Esophagus squamous epithelium (tissue), 5 donors: ENCODE measurements at places on chromosomes 6 and 20. TPM values are rescaled to one million over a fixed set of nuclear protein-coding genes. Genes with fewer than 3 reads are reported as not detected.

GRCh38 chr20:7765221-7765620 lies 175.0 kb downstream of the HAO1 start:
- no peak for DNase-seq

GRCh38 chr6:17418281-17419188 lies 25.1 kb downstream of the CAP2 start:
- no peak for DNase-seq

GRCh38 chr6:105199711-105200110 lies 19.9 kb upstream of the POPDC3 start:
- no peak for DNase-seq

GRCh38 chr20:54028276-54029011 lies 42.0 kb downstream of the BCAS1 start:
- no peak for DNase-seq

DNA sequence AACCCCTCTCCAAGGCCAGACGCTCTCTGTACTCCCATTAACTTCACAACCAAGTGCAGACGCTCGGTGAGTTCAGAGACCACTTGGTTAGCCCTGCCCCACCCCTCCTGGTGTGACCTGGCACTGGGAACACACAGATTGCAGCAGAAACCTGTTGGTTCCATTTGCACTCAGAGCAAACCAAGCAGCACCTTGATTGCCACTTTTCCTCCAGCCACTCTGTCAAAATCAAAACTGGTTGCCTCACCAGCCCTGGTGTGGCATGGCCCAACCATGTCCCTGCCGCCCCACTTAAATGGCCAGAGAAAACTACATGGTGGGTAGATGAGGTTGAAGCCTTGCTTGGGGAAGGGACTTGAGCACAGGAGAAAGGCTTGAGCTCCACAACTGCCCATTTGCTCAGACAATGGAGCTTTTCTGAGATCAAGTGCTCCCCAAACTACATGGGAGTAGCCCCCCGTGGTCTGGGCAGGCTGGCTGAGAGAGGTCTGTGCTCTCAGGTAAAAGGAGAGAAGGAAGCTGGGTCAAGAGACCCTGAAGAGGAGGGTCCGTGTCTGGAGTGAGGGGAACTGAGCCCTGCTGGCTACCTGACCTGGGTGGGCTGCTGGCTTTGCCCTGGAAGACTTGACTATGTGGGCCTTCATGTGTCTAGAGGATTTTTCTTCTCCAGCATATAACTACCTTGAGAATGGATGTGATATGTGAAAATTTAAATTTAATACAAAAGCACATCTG lies 43.4 kb downstream of the PLCG1 start:
- DNase-seq: no peak

DNA sequence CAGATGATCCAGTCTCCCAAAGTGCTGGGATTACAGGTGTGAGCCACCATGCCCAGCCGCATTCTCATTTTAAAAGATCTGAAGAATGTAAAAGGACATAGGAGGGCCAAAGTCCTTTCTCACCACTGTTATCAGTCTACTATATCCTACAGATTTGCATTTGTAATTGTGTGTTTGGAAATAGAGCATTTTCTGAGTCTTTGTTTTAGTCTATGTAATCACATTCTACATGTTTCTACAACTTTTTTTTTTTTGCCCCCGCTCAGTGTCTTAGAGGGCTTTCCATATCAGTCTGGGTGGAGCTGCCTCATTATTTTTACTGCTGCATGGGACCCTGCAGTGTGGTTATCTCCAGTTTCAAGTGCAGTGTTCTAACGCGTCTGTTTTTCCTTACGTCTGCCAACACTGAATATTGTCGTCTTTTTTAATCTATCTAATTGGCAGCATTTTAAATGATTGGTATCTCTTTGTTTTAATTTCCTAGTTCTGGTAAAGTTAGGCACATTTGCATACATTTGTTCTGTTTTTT lies 7.8 kb downstream of the CUL9 start:
- no peak for DNase-seq

DNA sequence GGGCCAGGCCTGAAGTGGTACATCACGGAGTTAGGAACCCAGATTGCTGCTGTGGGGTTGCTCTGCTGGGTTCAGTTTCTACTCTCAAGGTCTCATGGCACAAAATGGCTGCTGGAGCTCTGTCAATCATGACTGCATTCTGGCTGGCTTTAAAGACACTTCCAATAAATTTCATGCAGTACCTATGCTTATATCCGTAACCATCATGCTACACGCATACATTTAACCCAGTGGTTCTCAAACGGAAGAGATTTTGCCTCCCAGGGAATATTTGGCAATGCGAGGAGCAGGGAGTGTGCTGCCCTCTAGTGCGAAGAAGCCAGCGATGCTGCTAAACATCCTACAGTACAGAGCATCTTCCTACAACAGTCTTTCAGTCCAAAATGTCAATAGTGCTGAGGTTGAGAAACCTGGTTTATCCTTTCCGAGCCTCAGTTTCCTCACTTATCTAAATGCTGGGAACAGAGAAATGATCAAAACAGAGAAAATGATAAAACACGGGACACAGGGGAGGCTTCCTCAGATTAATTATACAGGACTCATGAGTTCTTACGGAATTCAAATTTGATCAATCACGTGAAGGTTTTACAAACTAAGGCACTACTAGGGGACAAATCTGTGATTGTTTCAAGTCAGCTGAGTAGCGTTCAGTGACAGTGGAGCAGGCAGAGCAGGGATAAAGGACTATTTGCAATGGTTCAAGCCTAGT lies 9.6 kb upstream of the SLC2A10 start:
- no peak for DNase-seq

DNA sequence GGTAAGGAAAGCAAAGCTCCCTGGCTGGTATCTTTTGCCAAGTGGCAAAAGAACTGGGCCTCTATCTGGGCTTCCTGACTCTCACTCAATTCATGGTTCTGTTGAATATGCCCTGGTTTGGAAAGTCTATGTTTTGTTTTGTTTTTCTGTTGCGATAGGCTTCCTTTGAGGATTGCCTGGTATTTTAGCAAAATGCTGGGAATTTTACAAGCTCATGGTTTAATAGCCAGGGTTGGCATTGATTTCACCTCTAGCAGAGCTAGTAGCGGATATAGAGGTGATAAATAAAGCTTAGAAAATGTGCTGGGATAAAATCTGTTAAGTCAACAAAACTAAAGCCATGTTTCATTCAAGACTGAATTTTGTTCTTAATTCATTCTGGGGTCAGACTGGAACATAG lies 109.9 kb downstream of the RNF144B start:
- no peak for DNase-seq

- no peak for DNase-seq
Observed at GRCh38 chr20:34871320-34871926, 1.2 kb downstream of the GGT7 start.

DNA sequence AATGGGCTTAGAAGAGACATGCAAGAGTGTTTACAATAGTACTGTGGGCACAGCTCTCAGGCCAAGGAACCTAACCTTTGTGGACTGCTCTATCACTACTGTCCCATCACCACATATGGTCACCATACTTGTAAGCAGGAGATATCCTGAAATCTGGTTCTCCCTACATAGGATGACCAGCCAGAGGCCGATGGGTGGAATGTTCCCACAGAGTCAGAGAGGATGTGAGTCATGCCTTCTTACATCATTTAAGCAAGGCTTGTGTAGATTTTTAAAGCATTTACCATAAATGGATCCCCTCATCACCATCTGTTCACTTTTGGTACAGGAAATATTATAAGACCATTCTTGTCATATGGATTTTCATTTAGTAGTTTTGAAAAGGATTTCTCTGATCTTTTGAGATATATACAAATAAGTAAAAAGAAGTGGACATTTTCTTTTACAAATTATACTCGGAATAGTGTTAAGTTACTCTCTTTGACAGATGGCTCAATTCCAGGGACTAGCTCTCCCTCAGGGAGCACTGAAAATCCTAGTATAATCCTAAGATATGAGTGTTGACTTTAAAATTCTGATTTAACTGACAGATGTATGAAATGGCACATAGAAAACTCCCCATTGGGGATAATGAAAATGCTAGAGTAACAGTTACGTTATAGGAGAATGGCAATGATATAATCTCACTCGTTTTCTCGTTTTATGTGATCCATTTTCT lies 6.6 kb downstream of the HTR1B start:
- DNase-seq: no peak

- DNase-seq: no peak
Observed at GRCh38 chr20:26243731-26244130, 547.1 kb upstream of the ZNF337 start.

GRCh38 chr6:139732451-139732850 lies 358.0 kb upstream of the CITED2 start:
- DNase-seq: no peak

DNA sequence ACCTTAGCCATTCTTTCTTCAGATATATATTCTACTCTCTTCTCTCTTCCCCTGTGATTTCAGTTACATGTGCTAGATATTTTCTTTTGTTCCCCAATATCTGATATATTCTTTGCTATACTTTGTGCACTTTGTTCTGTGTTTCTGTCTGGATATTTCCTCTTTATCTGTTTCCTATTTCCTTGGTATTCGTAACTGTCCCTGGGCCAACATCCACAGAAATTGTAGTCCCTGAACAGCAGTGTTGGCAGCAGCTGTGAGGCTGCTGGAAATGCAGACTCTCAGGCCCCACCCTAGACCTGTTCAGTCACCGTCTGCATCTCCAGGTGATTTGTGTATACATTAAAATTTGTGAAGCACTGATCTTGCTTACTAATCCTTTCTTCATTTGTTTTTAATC lies 522.9 kb upstream of the SOX4 start:
- no peak for DNase-seq

DNA sequence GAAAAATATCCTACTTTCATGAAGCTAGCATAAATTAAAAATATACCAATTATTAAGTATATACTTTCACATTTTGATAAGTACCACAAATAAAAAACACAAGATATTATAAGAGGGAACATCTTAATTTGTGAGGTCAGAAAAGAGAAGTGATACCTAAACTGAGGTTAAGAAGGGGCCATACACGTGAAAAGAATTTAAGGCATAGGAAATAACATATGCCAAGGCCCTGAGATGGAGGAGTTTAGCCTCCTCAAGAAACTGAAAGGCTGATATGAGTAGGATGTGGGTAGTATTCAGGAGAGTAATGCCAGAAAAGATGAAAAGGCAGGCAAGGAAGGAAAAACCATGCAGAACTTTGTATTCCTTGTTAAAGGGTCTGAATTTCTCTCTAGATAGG lies 116.6 kb upstream of the HTR1E start:
- DNase-seq: no peak

DNA sequence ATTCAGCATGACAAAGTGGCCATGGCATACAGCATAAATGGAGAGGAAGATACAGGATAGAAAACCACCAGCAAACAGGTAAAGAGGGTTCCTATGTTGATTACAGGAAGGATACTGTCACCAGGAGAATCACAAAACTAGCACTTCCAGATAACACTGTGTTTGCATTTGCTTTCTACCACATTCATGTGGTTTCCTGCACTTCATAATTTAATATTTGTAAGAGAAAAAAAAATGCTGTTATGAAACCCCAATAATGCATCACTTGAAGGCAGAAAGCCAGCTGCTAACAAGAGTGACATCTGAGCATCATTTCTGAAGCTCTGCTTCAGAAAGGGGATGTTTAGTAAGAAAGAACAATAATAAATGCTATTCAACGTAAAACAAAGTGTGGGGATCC lies 106.6 kb downstream of the ATXN1 start:
- no peak for DNase-seq

- DNase-seq: no peak
Observed at GRCh38 chr6:153210083-153210482, 79.0 kb upstream of the RGS17 start.

- no peak for DNase-seq
Observed at GRCh38 chr6:40958738-40959137, 80.3 kb downstream of the UNC5CL start.

GRCh38 chr6:94501516-94501915 lies 1075.8 kb upstream of the MANEA start:
- no peak for DNase-seq

Gene LYRM2
- 14.0 TPM for total RNA-seq

Gene SPEF1
- total RNA-seq: not detected

Gene HRH3
- not detected for total RNA-seq

Gene CCR6
- total RNA-seq: 0.57 TPM

Gene BEND6
- total RNA-seq: 1.1 TPM

Gene PAK5
- 0.04 TPM for total RNA-seq

Gene TUBB2B
- 5.0 TPM for total RNA-seq
